ENCODE measurements at places on chromosomes 3 and 15.

DNA sequence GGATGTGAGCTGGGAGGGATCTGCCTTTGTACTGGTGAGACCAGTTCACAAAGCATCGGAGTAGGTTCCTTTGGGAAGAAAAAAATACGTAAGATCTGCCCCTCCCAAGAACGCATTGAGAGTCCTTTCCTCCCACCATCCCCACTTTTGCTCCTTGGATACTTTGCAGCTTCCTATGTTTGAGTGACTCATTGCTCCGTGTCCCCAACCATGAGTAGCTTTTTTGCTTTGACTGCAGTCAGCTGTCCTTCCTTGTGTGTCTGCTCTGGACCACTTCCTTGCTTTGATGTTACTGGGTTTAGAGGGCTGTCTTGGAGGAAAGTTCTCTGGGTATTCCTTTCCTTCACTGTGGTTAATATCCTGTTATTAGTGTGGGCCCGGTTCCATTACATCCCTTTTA lies 43.2 kb upstream of the PTPN23 start:
- no peak for DNase-seq

GRCh38 chr3:151985787-151986430 lies 112.5 kb downstream of the SUCNR1 start:
- no peak for DNase-seq

- peak; percentile 27 for DNase-seq
Measured at GRCh38 chr3:79063624-79064023, 704.2 kb downstream of the ROBO1 start.

DNA sequence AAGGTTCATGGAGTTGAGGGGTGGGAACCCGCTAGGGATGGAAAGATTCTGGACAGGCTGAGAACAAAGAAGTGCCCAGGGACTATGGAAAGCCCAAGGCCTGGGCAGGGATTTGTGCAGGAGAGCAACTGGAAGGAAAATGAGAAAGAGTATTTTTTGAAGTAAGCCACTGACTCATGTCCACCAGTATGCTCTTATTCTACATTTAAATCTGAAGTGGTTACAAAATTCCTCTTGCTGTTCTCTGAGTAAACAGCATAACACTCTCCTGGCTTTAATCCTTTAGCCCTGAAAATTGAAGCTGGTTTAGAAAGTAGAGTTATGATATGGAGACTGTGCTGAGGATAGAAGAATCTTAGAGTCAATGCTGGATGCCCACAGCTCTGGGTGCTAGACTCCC lies 165.2 kb downstream of the ISL2 start:
- DNase-seq = no peak

- peak; percentile 85 for DNase-seq
Measured at GRCh38 chr3:100210772-100211135, 50.0 kb upstream of the TBC1D23 start.

- no peak for DNase-seq
Measured at GRCh38 chr3:182305881-182306665, 487.2 kb upstream of the ATP11B start.
